ENCODE measurements at places on chromosomes 12 and 14.
A peak's percentile ranks its signal among the peaks of the same experiment; 100 is the strongest.

DNA sequence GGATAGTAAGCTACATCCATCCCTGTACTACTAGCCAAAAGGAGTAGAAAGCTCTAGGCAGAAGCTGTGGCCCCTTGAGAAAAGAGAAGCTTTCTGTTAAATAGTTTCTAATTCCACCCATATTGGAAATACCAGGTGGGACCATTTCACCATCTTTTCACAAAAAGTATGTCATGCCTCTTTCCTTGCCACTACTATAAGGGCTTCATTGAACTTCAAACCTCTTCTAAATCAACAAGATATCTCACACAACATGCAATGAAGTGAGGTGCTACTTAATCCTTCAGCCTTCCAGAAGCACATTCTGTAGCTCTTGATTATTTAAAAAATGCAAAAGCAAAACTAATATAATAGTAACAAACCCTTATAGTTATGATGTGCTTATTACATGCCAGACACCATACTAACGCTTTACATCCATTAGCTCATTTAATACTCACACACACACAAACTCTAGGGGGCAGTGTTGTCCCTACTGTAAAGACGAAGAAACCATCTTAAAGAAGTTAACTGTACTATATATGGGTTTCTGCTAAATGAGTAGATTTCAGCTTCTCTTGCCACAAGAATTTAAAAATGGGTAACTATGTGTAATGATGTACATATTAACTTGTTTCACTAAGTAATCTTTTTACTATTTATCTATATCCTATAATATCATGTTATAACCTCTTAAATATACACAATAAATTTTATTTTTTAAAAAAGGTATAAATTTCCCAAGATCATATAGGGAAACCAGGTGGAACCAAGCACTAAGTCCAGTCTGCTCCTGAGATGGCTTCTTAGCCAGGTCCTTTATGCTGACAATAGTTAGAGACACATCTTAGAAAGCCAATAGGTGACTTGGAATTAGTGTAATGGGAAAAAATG is 124.4 kb downstream of the RPS29 start:
- H3K27ac ChIP-seq, result no peak overlapping the region
- H3K4me1 ChIP-seq, result no peaks in the 10 kb centered on the region
- H3K36me3 ChIP-seq, result no peaks in the 10 kb centered on the region
- H3K4me3 ChIP-seq, result no peak overlapping the region
- no peaks in the 10 kb centered on the region for H3K27me3 ChIP-seq
- no peak for DNase-seq

DNA sequence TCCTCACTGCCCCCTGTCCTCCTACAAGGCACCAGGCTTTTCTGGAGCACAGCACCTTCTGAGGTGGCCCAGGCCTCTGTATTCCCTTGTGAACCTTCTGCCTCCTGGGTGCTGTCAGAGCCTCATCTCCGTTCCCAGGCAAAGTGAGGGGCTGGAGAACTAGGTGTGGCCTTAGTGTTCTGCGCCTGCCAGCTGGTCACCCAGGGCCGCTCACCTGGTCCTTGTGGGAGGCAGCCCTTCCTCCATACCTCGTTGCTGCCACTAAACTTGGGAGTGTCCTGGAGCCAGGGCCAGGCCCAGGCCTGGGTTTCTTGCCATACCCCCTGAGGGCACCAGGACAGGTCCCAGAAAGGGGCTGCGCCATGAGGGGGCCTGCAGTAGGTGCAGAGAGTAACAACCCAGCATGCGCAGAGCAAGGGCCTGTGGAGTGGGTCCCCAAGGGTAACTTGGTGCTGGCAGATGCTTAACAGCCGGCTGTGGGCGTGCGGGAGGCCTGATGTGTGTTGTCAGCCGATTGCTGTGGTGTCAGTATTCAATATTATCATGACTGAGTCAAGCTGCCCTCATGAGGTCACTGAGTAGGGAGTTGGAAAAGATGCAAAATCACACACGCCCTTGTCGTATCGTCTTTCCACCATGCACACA is 17.1 kb downstream of the OTUB2 start:
- no peak overlapping the region for H3K4me3 ChIP-seq
- H3K27me3 ChIP-seq, result no peaks in the 10 kb centered on the region
- H3K36me3 ChIP-seq, result peaks cover 6% of the 10 kb centered on the region
- DNase-seq, result peak; percentile 74
- no peaks in the 10 kb centered on the region for H3K4me1 ChIP-seq

GRCh38 chr14:95516554-95517181 is at the start of gene SYNE3:
Gene SYNE3, minus strand, starts transcription at chr14:95516650. Its CDS starts 40,829 bp downstream, at chr14:95475821.
- H3K27ac ChIP-seq, result peak within 1 kb of the TSS; percentile 6
- H3K4me1 ChIP-seq, result peaks cover 2% of the 10 kb centered on the region
- H3K27me3 ChIP-seq, result no peaks in the 10 kb centered on the region

DNA sequence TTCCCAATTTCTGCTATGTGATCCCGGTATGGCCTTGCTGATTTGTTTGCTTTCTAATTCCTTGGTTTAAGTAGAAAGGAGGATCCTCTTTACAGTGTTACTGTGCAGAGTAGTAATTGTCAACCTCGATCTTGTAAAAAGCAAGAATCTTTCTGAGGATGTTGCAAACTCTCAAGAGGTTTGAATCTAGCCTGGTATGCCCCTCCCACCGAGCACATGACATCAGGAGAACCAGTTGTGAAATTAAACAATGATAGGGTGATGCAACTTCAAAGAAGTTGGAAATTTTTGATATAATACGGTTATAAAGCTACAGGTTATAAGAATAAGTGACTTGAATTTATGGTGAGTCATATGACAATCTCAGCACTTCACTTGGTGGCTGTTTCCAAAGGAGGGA is 35.0 kb upstream of the FUT8 start:
- no peaks in the 10 kb centered on the region for H3K36me3 ChIP-seq
- no peaks in the 10 kb centered on the region for H3K4me1 ChIP-seq
- DNase-seq, result no peak
- H3K27ac ChIP-seq, result no peak overlapping the region
- no peaks in the 10 kb centered on the region for H3K27me3 ChIP-seq

DNA sequence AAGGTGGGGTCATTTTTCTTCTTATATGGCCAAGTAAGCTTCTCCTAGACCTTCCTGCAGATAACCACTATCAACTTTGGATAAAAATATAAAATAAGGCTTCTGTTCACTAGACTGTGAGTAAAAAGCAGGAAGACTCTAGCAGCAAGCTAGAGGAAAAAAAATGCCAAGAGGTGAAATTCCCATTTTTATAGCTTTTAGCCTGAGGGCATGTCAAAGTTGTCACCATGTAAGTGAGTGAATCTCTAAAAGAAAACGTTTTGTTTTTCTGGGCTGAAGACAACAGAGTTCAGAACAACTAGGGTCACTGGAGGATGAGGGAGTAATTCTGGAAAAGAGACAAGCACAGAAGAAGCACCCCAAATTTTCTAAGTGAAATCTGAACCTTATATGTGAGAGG is 143.9 kb upstream of the DIO3 start:
- no peak for DNase-seq
- no peak overlapping the region for H3K27ac ChIP-seq
- no peaks in the 10 kb centered on the region for H3K36me3 ChIP-seq
- no peaks in the 10 kb centered on the region for H3K4me1 ChIP-seq
- H3K4me3 ChIP-seq, result no peak overlapping the region

GRCh38 chr12:66244446-66244845 is 55.4 kb downstream of the IRAK3 start:
- no peak overlapping the region for H3K27ac ChIP-seq
- no peaks in the 10 kb centered on the region for H3K36me3 ChIP-seq
- no peak for DNase-seq
- H3K4me1 ChIP-seq, result peaks cover 1% of the 10 kb centered on the region

- no peaks in the 10 kb centered on the region for H3K36me3 ChIP-seq
- no peak overlapping the region for H3K4me3 ChIP-seq
- DNase-seq, result no peak
- no peak overlapping the region for H3K27ac ChIP-seq
- no peaks in the 10 kb centered on the region for H3K4me1 ChIP-seq
These were observed 574.1 kb downstream of the SLC16A7 start for GRCh38 chr12:60169904-60170303.
